GOT3 (cell line): ENCODE measurements at places on chromosomes 5 and 9.
A peak's percentile ranks its signal among the peaks of the same experiment; 100 is the strongest.

- no peak for DNase-seq
Observed at GRCh38 chr9:85969727-85970126, 28.8 kb downstream of the NAA35 start.

DNA sequence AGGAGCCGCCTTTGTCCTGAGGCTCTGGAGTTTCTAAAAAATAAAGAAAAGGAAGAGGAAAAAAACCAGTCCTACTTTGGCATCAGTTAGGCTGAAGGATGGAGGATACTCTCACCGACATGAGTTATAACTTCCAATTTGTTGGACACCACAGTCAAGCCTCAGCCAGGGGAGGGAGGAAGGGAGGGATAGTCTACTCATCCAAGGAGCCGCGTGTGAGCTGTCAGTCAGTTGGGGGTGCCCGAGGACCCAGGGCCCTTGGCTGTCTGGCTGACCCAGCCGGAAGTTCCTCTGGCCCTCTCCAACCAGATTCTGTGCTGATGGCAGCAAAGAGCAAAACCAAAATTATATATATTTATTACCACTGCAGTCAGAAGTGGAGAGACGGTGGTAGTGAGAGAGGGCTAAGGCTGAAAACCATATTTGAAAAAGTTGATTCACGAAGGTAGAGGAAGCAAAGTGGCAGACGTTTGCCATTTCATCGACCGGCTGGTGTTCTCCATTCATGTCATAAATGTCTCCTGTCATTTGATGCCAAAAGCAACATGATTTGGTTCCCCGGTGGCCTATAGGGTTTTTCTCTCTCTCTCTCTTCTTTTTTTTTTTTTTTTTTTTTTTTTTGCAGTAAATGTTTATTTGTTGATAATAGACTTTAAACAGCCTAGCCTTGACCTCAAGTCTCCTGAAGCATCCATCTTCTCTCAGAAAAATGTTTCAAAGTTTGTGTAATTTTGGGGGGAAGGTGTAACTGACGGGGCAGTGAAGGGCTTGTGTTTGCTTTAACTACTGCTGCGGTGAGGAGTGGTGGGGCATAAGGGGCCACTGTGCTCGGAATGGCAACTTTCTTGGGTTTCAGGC, 7.6 kb downstream of the LMX1B start:
- no peak for DNase-seq

DNA sequence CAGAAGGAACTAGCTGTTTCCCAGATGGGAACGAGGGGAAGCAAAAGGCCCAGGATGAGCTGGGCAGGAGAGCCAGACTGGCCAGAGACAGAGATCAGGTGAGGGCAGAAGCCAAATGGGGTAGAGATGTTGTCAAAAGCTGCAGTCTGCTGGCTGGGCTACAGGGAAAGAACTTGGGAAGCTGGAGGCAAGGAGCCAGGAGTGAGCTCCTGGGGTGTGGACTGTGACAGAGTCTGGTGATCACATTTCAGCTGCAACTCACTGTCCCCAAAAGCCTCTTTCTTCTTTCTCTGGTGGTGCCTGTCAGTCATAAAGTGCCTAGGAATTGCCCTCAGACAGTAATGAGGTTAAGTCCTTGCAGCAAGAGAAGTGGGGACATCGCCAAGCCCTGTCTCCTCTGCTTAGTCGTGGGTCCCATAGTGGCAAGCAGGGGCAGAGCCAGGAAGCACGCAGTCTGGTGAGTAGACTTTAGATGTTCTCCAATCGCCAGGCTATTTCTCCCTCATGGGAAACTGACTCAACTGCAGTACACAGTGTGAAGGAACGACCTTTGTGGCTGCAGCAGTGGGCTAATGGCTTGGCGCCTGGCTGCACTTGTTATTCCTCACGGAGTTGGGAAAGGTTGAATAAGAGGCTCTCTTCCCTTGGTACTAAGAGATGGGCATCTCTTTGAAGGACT, 2.5 kb upstream of the FSD1L start:
- DNase-seq, result no peak

DNA sequence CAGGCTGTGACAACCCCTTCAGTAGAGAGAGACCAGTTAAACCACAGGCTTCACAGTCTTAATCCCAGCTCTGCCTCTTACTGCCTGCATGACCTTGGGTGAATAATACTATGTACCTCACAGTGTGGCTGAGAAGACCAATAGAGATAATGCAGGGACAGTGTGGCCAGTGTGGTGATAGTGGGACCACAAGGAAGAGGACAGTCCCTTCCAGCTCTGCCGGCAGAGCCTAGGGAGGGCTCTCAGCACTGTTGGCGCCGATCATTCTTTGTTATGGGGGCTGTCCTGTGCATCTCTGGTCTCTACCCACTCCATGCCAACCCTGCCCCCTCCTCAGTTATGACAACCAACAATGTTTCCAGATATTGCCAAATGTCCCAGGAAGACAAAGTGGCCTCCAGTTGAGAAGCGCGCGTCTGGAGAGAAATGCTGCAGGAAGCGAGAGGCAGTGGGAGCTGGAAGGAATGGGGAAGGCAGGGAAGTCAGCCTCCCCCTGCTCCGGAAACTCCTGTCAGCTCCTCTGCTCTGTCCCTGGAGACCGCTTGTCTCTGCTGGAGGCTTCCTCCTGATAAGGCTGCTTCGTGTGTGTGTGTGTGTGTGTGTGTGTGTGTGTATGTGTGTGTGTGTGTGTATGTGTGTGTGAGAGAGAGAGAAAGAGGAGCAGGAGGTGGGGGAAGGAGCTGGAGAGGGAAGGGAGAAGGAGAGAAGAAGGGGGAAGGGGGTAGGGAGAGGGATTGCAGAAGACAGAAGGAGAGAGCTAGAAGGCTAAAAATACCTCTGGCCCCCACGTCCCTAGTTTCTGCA, 31.8 kb upstream of the FABP6 start:
- no peak for DNase-seq

DNA sequence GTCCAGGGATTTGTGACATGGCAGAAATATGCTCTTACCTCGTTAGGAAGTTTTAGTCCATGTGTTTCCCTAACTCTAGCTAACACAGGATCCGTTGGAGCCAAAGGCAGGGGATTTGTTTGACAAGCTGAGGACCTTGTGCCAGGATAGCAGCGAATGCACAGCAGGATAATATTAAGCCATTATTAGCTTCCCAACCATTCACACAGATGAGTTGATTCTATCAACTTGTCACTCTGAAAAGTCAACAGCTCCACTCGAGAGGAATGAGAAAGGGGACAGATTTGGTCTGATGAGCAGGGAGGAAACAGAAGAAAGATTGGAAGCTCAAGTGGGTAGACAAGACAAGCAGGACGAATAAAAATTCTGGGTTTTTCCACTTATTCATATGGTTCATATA, 106.2 kb downstream of the FSTL4 start:
- no peak for DNase-seq

DNA sequence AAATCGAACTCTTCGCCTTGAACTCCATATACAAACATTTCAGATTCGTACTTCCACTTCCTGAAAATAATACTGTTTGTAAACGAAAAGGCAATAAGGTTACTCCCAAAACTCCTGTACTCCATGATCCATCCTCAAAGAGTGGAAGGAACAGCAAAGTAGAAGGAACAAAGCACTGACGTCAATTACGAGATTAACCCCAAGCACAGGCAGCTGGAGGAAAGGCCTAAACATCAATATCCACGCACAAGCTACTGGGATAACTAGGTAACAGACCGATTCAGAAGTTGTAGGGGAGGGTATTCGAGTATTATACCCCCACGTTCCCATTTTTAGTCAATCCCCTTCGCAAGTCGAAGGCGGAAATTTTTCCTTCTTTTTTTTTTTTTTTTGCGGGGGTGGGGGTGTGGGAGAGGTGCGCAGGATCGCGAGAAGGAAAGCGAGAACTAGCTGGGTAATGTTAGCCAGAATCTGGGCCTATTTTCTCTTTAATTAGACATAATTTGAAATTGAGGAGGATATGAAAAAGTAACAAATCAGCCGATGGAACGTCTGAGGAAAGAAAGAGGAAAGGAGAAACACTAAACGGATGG, 909 bp downstream of the AFF4 start:
- no peak for DNase-seq

GRCh38 chr5:66848749-66849641, 252.8 kb downstream of the MAST4 start:
- no peak for DNase-seq

- no peak for DNase-seq
Observed at GRCh38 chr5:57007344-57007743, 55.4 kb upstream of the MIER3 start.

DNA sequence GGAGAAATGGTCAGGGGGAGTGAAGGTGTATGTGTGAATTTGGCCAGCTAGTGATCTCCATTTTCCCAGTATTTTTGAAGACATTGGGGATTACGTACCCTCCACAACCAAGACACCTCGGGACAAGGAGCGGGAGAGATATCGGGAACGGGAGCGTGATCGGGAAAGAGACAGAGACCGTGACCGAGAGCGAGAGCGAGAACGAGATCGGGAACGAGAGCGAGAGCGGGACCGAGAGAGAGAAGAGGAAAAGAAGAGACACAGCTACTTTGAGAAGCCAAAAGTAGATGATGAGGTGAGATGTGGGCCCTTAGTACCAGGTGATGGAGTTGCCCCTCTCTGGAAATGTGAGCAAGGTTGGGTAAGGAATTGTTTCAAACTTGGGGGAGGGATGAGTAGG, 5.8 kb upstream of the WDR55 start:
- no peak for DNase-seq

DNA sequence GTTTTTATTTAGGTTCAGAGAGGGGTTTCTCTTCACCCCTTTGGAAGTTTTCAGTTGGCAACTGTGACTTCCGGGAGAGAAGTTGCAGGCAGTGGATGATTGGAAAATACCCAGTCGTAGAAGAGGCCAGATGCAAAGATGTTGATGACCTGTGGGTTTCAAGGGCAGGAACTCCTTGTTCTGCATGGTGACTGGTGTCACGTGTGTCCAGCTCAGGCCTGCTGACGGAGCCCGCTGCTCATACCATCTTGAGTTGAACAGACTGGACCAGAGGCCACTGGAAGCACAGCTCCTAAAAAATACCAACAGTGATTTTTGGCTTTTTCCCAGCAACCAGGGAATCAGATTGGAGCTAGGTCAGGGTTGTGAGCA, 243.9 kb upstream of the KLF4 start:
- DNase-seq, result no peak

DNA sequence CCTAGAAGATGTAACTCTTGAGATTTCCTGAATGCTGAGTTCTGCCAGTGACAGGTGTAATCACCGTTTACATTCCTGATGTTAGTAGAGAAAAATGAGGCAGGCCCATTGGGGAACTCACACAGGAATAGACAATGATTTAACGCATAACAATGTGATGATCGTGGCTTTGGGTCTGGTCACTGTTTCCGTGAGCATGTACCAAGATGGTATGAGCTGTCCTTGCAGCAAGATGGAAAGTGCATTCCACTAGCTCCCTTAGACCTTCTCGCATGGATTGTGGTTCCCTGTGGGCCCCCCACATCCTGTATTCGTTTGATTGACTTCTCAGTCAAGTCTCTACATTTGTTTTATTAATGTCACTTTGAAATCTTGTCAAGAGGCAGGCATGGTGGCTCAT, 124.0 kb upstream of the DAP start:
- no peak for DNase-seq

DNA sequence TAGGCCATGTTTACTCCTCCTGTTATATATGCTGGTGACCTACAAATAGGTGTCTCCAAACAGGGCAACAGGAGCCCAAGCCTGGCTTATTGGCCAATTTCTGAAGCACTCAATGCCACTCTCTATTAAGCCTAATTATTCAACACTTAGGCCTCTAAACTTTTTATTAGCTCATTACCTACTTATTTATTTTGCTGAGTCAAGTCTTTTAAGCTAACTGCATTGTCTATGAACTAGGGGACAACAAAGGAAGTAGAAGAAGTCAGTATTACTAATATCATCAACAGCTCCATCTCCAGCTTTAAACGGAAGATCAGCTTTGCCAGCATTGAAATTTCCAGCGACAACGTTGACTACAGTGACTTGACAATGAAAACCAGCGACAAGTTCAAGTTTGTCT, 28.2 kb downstream of the GABRP start:
- DNase-seq, result no peak

GRCh38 chr9:117782931-117783788, 79.0 kb downstream of the TLR4 start:
- DNase-seq, result peak; percentile 26
